AG09309 (cell line): ENCODE measurements at places on chromosomes 4 and X.
A peak's percentile ranks its signal among the peaks of the same experiment; 100 is the strongest.

DNA sequence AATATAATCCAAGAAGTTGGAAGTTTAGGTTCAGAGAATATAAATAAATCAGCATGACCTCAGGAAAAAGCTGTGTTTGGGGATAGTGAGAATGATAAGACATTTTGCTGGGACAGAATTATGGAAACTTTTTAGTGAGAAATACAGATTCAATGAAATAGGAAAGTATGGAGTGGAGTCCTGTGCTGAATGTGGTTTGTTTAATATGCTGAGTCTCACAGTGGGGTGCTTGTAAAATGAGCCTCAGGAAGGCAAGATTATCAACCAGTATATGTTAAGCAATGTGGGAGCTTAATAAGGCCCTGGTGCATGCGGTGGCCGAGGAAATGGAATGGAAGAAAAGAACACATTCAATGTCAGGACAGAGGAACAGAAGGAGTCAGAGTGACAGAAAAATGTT lies 1554.7 kb upstream of the TENM3 start:
- DNase-seq: no peak

DNA sequence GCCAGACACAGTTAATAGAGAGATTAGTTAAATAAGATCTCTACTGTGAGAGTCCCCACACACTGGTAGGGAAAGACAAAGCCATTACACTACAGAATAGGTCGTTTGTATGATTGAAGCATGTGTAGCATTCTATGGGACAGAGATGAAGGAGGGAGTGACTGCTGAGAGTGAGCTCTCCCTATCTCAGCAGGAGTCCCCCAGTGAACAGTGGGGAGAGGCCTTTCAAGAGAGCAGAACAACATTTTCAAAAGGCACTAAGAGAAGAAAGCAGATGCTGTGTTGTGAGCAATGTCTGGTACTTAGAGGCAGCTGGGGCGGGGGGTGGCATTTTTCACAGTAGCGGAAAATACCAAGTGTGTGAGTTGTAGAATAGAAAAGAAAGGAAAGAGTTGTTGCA lies 413.6 kb downstream of the AFF2 start:
- no peak for DNase-seq

DNA sequence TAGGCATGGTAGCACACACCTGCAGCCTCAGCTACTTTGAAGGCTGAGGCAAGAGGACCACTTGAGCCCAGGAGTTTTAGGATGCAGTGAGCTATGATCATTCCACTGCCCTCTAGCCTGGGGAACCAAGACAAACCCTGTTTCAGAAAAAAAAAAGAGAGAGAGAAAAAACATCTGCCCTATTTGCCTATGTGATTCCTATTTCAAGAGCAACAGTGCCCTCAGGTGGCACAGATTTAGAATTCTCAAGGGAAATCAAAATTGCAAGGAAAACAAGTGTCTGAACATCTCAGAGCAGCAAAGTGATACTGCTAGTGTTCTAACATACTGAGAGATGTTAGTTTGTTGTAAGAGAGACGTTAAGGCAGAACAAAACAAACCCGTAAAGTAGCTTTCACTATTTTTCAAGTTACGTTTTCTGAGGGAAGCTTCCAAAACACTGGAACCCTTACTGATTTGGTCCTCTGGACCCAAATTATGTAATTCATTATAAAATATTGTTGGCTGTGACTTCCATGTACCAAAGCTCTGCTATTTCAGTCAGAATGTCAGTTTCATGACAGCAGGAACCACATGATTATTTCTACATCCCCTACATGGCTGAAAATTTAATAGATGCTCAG lies 7.9 kb downstream of the BDH2 start:
- DNase-seq: no peak

DNA sequence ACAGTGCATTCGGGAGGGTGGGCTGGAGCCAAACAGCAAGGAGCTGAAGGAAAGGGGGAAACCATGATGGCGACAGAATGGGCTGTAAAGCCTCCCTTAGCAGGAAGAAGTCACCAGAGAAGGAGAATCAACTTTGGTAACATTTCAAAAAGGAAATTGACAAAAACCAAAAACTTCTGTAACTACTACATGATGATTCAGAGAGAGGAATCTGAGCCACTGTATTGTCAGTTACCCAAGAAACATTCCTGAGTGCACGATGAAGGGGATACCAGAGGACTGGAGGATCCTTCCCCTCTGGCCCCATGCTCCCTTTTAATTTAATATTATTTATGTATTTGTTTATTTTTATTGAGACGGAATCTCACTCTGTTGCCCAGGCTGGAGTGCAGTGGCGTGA lies 26.3 kb downstream of the PDHA1 start:
- no peak for DNase-seq

GRCh38 chrX:38864165-38864564 lies 62.9 kb downstream of the MID1IP1 start:
- DNase-seq: peak; percentile 8

- no peak for DNase-seq
These were observed 123.7 kb downstream of the HS6ST2 start for GRCh38 chrX:132834741-132835140.

DNA sequence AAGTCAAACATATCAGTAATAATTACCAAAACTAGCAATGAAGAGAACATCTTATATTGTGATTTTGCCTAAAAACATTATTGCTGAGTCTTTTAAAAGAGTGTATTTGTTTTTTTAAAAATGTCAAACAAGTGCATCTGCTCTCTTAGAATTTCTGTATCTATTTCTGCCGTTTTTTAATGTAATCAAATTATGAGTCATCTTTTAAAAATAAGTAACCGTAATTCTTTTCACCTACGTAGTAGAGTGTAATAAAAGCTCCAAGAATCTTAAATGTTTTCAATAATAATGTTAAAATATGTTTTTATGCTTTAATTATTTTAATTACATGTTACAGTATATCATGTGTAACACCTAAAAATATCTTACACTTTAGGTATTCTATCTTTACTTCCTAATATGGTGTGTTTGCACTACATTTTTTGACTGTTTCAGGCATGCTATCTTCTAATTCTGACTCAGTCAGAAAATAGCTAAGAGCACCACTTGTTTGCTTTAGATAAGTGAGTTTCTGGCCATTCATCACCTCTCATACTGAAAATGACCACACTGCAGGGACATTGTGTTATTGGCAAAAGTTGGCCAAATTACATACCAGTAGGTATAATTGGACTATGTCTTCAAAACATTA lies 368.5 kb downstream of the PCDH7 start:
- DNase-seq: no peak

GRCh38 chr4:186724058-186724863 lies 605 bp upstream of the FAT1 start:
- DNase-seq: no peak

DNA sequence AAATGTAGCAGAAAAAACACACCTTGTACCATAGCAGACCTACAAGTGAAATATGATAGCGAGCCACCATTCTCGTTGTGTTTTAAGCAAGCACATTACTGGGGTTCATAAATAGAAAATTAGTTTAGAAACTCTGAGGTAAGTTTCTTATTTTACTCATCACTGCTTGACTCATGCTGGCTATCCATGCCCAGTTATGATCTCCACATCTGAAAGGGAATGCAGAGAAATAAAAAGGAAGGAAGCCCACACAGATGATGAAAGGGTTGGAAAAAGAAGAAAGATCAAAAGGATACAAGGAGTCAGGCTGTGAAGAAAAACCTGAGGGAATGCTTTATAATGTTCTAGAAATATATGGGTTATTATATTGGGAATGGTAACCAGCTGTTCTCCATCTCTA lies 54.5 kb downstream of the CAMK2D start:
- peak; percentile 20 for DNase-seq

DNA sequence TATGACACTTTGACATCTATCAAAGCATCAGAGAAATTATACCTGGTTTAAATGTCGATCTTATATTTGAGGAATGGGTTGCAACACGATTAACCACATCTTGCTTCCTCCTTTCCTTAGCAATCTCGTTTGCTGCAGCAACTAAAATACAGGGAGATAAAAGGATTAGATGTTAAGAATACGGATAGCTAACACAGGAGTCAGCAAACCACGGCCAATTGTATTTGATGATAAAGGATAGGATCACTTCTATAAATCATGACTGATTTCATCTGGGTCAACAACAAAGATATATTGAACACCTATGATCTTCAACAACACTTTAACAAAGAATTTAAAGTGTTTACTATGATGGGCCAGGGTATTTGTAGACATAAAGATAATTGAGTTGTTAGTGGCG lies 5.0 kb downstream of the MAP7D3 start:
- DNase-seq: no peak
